HuH-7.5 (cell line): ENCODE measurements at places on chromosomes 2 and 18.

GRCh38 chr2:12618576-12618975, 98.2 kb upstream of the TRIB2 start:
- DNase-seq = no peak

- DNase-seq = no peak
Measured at GRCh38 chr18:56175330-56176001, 462.9 kb downstream of the TXNL1 start.

- DNase-seq = no peak
Measured at GRCh38 chr2:43824951-43825493, 13.6 kb downstream of the ABCG5 start.

- DNase-seq = no peak
Measured at GRCh38 chr2:192579965-192580700, 385.4 kb upstream of the TMEFF2 start.

GRCh38 chr2:104050656-104051242, 803.2 kb upstream of the POU3F3 start:
- no peak for DNase-seq

DNA sequence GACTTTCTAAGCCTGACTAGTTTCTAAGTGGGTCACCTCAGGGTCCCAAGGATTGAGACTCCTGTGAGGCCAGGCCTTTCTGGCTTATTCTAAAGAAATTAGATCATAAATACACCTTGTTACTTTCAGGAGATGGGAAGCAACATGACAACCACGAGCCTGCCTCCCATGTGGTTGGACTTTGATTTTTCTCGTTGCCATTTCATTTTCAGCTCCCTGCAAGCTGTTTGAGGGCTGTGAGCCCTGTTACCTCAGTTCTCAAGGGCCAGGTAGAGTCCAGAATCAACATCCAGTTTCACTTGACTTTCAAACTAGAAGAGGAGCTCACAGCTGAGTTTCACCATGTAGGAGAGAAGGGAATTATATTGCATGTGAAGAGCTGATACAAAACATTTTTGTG, 159.8 kb upstream of the BCL2L11 start:
- no peak for DNase-seq

DNA sequence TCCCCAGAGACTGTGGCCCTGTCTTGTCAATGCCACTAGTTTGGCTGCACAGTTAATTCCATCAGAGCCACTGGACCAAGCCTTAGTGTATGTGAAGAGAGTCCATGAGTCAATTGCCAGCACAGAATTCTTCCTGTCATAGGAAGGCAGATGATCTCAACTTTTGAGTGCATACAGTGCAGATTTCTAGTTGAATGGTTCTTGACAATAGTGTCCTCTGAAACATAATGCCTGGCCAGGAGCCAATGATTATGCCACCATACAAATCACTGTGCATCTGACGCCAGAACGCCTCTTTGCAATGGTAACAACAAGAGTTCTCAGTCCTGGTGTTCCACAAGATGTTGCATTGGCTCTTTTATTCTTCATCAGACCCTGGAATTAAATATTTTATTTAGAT, 7.1 kb downstream of the NEUROD1 start:
- no peak for DNase-seq

DNA sequence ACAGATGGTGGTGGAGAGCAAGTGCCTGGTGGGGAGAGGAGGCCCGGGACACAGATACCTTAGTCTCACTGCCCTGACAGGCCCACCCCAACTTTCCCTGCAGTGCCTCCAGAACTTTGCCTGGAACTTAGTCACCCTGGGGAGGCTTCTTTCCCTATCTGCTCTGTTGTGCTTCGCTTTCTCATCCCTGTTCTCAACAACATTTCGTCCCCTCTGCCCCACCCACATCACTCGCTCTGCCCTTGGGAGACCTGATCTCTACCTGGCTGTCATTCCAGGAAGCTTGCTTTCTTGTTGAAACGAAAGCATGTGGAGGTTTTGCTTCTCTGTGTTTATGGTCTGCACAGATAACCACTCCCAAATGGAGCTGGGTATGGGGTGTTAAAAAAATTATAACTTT, 93.8 kb downstream of the PRKCE start:
- no peak for DNase-seq

DNA sequence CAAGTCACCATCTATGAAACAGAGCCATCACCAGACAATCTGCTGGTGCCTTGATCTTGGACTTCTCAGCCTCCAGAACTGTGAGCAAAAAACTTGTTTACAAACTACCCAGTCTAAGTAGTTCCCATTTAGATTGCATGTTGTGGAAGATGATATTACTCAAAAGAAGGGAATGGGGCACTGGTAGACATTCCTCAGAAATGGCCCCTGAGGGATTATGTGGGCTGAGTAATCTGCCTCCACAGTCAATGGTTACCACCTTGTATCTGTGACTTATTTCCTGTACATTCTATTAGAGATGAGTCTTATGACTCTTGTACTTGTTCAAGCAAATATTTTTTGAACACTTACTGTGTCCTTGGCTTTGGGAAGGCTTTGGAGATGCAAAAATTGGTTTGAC, 160.4 kb downstream of the NUP35 start:
- no peak for DNase-seq

DNA sequence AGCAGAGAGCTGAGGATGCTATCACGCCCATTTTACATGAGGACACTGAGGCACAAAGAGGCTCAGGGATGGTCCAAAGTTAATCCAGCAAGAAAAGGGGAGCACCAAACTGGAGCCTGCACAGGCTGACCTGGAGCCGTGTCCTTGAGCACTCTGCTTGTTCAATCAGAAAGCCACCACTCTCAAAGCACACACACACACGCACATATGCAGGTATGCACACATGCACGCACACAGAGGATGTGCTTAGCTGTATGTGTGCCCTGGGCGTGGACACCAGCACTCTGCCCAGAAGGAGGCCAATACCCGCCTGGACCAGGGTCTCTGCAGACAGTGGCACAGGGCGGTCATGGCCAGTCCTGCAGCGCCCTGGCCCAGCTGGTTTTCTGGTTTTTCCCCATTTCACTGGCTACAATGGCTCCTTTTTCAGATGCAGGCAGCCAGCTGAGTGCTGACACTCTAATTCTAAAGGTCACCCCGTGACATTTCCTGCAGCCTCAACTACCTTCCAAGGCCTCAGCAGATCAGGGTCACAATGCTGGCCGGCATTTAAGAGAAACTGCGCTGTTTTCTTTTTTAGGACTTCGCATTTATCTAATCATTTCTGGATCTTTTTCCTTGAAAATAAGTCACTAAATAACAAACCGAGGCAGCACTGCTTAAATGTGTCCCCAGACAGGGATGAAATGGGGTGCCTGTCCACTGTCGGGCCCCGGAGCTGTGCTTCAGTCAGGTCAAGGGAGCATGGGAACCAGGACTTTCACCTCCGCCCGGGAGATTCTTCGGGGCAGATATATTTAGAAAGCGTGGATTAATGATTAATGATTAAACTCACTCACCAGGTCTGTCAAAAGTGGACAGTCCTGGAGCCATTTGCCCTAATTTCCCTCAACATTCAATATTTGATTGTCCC, 104.5 kb downstream of the HDAC4 start:
- DNase-seq = peak; percentile 75

- DNase-seq = peak; percentile 71
Measured at GRCh38 chr18:76801567-76802505, 20.5 kb upstream of the ZNF236 start.

- DNase-seq = no peak
Measured at GRCh38 chr2:232482301-232483238, 5.1 kb downstream of the ECEL1 start.

GRCh38 chr2:129275706-129276105, 703.8 kb upstream of the RAB6C start:
- DNase-seq = no peak

DNA sequence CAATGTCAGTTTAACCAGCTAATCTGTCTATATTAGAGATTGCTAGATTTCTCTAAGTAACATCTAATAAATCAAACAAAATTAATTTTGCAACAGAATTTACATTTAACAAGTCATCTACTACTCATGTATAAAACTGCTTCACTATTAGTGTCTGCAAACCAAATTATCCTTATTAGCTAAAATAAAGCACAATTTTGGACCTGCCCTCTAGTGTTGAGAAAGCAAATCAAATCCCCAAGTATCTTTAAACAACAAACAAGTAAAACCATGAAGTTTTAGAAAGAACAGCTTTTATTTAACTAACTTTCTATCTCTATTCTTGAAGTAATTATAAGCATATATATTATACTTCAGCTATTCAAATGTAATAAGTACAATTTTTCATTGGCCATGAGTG, 113.1 kb upstream of the SP3 start:
- no peak for DNase-seq

GRCh38 chr2:86038291-86039081, 67.2 kb downstream of the POLR1A start:
- DNase-seq = no peak

GRCh38 chr18:5604778-5605177, 61.0 kb upstream of the EPB41L3 start:
- DNase-seq = no peak

DNA sequence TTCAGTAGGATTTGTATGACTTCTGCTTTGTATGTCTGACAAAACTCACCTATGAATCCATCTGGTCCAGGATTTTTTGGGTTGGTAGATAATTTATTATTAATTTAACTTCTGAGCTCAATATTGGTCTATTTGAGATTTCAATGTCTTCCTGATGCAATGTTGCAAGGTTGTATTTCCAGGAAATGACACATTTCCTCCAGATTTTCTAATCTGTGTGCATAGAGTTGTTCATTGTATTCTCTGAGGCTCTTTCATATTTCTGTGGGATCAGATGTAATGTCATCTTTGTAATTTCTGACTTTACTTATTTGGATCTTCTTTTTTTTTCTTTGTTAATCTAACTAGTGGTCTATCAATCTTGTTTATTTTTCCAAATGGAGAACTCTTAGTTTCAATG, 584.7 kb upstream of the SETBP1 start:
- DNase-seq = no peak

DNA sequence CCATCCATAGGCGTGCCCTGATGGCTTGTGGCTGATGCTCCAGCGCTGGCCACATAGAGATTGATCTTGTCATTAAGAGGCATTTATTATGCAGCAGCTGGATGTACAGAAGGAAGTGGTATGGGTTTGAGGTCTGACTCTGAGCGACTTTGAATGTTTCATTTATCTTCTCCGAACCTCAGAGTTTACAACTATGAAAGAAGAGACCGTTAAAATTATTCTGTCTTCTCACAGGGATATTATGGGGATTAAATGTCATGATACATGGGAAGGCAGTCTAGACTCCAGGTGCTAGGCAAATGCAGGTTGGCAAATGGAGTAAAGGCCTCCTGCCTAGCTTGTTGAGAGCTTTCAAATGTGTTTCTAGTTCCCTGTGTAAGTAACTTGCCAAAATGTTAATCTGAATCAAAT, 30.3 kb downstream of the MOGAT1 start:
- no peak for DNase-seq

DNA sequence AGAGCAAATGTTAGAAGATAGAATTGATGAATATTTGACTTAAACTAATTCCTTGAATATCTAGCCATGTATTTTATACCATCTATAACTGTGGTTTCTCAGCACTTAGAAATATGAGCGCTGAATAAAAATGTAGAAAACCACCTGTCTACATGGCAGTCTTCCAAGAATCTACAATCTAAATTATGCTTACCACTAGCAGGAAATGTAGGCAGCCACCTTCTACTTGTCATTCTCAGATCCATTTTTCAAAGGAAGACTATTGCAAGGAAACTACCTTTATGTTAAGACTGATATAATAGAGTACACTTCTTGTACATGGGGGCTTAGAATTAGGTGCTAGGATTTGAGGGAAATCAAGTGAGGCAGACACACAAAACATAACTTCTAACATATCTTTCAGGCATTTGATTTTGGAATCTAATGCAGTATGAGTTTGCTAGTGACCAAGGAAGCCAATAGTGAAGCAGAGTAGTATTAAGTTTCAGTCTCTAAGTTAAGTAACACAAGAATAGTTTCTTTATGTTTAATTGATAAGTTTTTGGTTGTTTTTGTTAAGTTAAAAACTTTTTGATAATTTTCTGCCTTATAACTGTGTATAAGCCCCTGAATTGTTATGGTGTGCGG, 175.9 kb upstream of the ITGA4 start:
- no peak for DNase-seq

GRCh38 chr18:3061581-3062312, 48.8 kb upstream of the LPIN2 start:
- no peak for DNase-seq

DNA sequence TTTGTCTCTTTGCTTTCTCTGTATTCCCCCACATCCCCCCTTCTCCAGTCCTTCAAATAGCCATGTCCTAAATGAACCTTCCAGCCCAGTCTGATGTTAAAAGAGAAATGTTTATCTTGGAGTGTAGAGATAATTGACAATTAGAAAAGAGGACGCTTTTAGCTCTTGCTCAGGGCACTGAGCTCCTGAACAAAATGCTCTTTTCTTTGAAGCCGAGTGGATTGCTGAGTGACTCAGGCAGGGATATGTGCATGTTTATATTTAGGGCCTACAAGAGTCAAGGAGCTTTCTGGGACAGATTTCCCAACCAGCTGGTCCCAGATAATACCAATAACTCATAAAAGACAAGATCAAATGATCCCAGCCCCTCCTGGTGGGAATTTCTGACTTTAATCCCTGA, 88.0 kb upstream of the SETBP1 start:
- no peak for DNase-seq

GRCh38 chr2:235939471-235939870, 228.7 kb downstream of the GBX2 start:
- no peak for DNase-seq

DNA sequence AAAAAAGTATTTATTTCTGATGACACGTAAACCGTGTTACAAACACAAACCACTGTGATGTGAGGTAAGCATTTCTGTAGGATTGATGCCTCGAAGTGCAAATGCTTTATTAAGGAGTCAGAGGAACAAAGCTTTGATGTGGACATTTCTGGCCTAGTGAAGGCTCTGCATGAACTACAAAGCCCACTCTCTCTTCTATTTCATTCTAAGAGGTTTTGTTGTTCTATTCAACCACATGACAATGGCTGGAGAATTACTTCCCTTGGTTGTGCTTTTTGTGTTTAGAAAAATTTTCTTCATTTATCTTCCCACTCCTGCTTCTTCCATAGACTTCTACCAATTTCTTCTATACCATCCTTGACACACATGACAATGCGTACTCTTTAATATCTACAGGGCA, 125.7 kb upstream of the CCDC195 start:
- DNase-seq = no peak

DNA sequence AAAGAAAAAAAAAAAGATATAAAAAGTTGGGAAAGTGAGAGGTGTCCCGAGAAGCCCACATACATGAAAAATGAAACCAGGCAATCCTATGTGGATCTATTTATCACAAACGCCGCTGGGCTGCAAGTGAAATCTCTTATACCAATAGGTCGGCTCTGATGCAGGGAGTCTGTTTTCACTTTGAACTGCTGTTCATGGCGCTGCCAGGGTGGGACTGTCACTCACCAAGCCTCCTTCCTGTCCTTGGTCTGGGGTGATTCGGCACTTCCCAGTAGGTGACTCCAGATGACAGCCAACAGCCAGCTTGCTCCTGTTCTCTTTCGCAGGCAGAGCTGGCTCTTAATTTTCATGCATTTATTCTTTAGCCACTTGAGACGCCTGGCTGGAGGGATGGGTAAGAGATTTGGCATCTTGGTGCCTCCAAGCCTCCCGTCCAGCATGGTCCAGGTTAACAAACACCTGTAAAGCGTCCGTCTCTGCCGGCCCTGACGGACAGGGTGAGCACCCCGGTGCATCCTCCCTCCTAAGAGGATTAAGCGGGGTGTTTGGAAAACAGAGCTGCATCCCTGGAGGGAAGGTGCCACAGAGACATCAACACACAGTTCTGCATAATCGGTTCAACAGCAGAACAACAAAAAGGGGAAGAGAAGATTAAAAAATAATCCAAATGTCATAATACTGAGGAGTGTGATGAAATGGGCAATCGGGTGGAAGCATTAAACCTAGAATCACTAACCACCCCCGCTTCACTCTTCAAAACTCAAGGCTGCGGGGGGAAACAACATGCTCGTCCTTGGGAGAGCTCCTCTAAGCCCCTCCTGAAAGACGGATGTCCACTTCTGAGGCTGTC, 58.7 kb downstream of the STEAP3 start:
- no peak for DNase-seq
